ENCODE measurements at places on chromosomes 3 and 15.
A peak's percentile ranks its signal among the peaks of the same experiment; 100 is the strongest.

GRCh38 chr3:160765211-160765610 is 9.2 kb downstream of the PPM1L start:
- DNase-seq, result no peak

DNA sequence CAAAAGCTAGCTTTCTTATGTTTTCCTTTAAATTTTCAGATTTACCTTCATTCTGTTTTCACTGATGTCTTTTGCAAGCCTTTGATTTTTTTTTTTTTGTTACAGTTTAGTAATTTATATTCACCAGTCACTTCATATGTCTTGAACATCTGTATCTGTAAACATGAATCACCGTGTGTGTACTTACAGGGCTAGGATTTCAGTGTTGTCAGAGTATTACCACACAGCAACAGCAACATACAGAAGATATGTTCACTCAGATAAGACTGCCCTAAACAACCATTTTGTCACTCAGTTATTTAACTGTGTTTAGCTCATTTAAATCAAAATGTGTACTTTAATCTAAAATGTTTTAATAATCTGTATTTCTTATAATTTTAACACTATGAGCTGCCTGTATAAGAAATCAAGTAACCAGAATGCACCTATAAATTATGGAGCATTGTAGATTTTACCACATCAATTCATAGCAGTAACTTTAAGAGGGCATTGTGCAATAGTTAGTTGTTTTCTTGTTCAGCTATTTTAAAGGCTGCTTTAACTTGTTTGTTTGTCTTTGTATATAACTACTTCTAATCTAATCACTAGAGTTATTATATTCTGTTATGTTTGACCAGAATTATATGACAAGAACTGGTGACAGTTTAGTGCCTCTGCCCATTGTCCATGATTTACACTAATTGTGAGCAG is 50.4 kb downstream of the GHSR start:
- no peak for DNase-seq

GRCh38 chr3:78823859-78824258 is 943.9 kb downstream of the ROBO1 start:
- no peak for DNase-seq

DNA sequence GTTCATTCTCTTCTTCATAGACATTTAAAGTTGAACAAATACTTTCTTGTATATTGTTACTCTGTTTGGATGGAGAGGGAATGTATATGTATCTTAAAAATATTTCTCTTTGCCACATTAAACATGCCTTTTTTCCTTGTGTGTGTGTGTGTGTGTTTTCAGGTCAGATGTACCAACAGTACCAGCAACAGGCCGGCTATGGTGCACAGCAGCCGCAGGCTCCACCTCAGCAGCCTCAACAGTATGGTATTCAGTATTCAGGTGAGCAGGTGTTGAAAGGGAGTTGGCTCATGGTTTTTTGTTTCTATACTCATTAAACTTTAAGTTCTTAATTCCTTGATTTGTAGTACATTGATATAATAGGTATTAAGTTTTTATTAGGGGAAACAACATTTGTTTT is 35.4 kb downstream of the TFG start:
- DNase-seq, result no peak

- DNase-seq, result no peak
Observed at GRCh38 chr3:20658491-20658890, 472.5 kb upstream of the SGO1 start.

- no peak for DNase-seq
Observed at GRCh38 chr3:61771976-61772375, 210.6 kb downstream of the PTPRG start.

- no peak for DNase-seq
Observed at GRCh38 chr3:49378249-49378895, 20.2 kb upstream of the GPX1 start.

DNA sequence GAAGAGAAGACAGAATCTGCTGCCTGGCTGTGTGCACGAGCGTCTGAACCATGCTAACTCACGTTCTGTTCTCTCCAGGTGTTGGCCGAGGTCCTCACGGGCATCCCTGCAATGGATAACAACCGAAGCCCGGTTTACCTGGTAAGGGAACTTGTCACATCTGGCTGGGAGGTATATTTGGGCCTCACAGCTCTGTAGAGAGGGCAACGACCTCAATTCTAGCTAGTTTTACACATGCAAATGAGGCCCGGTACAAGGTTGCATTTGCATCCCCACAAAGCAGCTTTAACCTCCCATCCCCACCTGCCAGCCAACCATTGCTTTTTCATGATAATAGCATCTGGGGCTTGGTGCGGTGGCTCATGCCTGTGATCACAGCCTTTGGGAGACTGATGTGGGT is 22.0 kb upstream of the TATDN2 start:
- no peak for DNase-seq

DNA sequence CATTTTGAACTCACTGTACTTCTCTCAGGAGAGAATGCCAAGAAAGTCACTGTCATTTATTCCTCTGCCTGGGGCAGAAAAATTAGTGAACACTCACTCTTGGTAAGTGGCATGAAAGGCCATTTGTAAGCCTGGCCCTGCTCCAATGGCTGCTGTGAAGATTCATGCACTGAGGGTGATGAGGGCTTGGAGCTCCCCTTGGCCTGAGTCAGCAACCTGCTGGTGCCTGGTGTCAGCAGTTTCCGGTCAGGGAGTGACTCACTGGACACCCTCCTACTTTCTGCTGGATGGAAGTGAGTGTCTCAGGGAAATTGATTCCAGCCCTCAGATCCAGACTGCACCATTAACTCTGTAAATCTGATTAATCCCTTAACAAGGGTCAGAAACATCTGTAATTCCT is 37.6 kb downstream of the TRA2B start:
- no peak for DNase-seq

DNA sequence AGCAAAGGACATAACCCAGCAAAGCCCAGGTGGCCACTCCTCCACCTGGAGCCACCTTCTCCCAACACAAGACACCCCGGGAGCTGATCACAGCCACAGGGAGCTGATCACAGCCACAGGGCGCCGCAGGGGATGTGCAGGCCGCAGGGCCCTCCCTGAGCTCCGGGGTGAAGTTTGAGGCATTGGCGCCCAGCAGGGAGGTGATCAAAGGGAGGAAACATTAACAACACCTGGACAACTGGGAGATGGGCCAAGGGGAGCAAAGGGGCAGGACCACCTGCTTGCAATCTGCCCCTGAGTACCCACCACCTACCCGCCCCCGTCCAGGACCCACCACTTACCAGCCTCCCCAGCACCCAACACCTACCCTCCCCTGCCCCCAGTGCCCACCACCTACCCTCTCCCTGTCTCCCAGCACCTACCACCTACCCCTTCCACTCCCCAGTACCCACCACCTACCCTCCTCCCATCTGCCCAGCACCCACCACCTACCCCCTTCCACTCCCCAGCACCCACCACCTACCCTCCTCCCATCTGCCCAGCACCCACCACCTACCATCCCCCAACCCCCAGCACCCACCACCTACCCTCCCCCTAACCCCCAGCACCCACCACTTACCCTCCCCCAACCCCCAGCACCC is 2.4 kb downstream of the UROC1 start:
- no peak for DNase-seq

DNA sequence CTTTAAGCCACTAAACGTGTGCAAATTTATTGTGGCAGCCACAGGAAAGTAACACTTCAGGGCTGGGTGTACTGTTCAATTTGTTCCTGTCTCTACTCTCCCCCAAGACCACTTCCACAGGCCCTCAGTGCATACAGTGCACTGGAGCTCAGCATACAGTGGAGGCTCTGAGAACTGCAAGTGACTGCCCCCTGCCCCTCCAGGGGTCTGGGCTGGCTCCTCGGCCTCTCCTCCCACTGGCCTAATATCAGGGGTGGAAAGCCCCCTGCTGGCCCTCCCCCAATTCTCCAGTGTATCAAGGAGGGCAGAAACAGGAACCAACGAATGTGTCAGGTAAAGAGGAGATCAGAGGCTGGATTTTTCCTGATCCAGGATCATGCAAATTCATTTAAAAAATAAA is 19.9 kb upstream of the HEG1 start:
- no peak for DNase-seq

DNA sequence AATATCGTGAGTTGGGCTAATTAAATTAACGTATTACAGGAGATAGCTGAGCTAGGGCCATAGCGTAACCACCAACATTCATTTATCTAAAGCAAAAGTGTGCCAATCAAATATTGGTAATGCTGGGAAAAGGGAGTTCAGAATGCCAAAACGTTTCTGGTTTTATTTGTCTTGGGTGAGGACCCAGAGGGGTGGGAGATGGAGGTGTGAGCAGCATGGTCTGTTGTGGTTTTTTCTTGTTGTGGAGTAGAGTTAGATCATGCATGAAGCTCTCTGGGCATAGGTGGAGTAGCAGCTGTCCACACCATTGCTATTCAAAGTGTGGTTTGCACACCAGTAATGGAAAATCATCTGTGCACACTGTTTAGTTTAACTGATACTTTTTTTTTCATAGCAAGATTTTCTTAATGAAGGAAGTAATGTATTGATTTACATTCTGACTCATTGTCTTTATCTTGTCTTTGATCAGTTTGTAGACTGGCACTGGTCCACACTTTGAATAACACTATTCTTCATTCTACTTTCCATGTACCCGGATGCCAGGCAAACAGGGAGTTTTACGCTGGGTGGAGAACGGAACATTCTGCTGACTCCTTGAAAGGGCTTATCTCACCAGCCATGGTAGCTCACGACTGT is 50.8 kb upstream of the CRTC3 start:
- no peak for DNase-seq

DNA sequence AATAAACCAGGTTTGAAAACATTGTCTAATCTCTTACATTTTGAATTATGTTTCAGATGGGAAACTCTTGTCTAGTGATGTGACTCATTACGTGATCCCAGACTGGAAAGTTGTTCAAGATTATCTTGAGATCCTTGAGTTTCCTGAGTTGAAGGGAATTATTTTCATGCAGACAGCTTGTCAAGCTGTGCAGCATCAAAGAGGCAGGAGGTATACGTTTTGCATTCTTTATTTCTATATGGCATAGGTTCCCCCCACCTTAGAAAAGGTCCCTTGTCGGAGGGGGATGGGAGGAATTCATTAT is 1.5 kb downstream of the DIS3L start:
- no peak for DNase-seq

GRCh38 chr3:50373146-50374051 is 14.1 kb upstream of the TMEM115 start:
- DNase-seq, result no peak

GRCh38 chr15:82571722-82572222 is 31.5 kb upstream of the RPS17 start:
- peak; percentile 54 for DNase-seq

GRCh38 chr3:157491136-157491535 is 12.1 kb downstream of the VEPH1 start:
- DNase-seq, result no peak

GRCh38 chr15:68576235-68576892 is 2.4 kb upstream of the CORO2B start:
- peak; percentile 67 for DNase-seq

DNA sequence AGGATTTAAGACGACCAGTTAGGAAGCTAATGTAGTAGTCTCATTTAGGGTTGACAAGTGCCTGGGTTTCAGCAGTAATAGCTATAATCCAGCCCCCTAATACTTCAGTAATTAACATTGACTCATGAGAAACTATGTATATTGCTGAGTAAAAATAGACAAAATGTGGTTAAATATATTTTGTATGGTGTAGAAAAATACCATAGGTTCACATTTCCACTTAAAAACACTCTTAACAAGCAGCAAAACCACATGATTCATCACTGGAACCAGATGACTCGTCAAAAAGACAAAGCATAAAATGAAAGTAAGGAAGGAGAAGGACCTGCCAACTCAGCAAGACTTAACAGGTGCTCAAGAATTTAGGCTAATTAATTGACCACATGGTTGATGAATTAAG is 288.9 kb downstream of the EFHB start:
- DNase-seq, result no peak

- DNase-seq, result no peak
Observed at GRCh38 chr3:36193448-36193847, 186.9 kb upstream of the STAC start.

- no peak for DNase-seq
Observed at GRCh38 chr3:30539772-30540171, 66.6 kb upstream of the TGFBR2 start.

DNA sequence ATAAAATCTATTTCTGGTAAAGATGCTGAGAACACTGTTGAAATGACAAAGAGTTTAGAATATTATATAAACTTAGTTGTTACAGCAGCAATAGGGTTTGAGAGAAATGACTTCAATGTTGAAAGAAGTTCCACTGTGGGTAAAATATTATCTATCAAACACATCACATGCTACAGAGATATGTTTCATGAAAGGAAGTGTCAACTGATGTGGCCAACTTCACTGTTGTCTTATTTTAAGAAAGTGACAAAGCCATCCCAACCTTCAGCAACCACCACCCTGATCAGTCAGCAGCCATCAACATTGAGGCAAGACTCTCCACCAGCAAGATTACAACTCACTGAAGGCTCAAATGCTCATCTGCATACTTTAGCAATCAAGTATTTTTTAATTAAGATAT is 20.2 kb downstream of the TMEM39A start:
- no peak for DNase-seq

DNA sequence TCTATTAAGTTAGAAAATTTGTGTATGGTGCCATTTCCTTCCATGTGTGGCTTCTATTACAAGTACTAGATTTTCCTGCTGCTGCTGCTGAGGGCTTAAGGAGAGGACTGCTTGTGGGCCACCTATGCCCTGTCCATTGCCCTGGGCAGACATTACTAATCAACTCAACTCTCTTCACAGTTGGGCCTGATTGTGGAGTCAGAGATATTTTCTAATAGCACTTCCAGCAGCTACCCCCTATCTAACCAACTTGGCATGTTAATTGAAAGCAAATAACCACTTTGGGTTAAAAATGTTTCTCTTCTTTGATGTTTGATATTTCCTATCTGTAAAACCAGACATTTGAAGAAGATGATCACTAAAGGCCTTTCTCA is 242.0 kb downstream of the EDEM1 start:
- no peak for DNase-seq

GRCh38 chr15:62605282-62605681 is 437.3 kb upstream of the TPM1 start:
- DNase-seq, result no peak

GRCh38 chr3:134652886-134653630 is 2.2 kb upstream of the KY start:
- no peak for DNase-seq

DNA sequence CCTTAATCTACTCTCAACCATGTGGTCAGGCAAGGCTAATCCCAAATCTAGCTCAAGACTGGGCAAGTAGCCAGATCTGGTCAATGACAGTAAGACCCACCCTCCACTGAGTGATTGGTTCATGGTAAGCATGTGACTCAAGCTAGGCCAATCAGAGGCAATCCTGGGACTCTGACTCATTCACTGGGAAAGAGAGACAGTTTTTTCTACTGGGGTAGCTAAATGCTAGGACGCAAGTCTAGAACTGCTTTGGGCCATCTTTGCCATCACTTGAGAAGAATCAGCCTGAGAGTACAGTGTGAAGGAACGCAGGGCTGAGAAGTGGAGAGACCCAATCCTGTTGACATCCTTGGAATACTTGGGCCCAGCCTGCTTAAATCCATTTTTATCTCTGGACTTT is 9.4 kb upstream of the RAD18 start:
- no peak for DNase-seq

DNA sequence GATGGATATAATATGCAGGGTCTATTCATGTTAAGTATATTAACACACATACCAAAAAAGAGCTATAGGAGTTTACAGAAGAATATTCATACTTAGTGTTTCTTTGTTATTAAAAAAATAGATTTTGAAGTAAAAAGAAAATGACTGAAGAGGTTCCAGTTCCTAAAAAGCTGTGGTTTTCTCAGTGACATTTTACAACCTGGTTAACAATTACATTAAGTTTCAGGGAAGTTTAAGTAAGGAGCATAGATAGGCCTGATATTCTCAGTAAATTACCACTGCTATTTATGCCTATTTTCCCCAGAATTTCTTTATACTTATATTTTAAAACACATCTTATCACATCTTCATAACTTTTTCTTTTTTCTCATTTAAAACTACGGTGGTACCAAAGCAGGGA is 43.6 kb upstream of the SPTSSB start:
- no peak for DNase-seq
